Fibroblast of skin of scalp (primary cell): ENCODE measurements at places on chromosomes 11 and 22.

DNA sequence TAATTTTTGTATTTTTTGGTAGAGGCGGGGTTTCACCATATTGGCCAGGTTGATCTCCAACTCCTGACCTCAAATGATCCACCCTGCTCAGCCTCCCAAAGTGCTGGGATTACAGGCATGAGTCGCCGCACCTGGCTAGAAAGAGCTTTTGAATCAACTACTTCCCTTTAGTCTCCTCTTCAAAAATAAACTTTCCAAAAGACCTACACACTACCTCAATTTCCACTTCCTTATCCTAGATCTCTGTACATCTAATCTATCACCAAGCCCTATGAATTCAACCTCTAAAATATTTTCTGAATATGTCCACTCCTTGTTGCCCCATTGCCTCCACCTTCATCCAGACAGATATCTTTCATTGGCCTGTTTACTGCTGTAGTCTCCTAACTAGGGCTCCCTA lies 13.1 kb upstream of the DDX6 start:
- no peak for DNase-seq

DNA sequence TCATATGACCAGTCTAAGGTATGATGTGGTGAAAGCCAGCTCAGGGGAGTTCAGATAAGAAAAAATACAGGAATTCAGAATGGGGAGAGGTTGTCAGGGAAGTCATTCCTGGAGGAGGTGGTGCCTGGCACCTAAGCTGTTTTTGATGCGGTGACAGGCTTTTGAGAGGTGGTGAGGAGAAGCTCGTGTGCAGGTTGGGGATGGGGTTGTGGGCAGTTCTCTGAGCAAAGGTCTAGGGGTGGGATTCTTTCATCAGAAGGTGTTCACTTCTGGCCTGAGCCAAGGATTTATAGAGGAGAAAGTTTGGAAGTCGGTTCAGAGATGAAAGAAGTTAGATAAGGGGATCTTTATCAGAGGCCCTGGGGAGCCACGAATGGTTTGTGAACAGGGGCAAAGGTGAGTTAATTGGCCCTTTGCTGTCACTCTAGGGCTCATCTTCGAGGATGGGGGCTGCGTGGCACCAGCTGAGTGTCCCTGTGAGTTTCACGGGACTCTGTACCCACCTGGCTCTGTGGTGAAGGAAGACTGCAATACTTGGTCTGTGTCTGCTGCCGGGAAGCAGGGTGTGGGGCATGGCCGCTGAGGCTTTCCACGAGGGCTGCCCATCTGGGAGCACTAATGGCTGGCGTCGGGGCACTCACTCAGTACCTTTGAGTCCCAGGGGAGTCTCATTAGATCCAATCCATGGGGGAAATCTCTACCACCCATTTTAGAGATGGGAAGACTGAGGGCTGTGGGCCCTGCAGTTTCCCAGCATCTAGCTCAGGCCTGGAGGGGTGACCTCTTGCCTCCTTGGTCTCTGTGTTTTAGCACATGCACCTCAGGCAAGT lies 13.4 kb downstream of the OTOG start:
- no peak for DNase-seq

DNA sequence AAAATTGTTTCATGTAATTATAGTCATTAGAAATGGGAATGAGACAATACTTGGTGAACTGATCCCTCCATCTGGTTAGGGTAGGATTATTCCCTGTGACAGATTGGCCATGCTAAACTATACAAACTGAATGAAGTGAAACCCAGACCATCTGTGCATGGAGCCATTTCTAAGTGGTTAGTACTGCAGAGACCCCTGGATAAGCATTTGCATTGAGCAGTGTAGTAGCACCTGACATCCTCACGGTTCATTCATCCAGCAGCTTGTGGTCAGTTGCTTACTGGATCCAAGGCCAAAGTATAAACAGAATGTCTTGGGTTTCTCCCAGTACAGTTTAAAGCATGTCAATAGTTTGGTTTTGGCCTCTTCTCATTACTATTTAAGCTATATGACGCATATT lies 93.8 kb upstream of the ARHGAP42 start:
- no peak for DNase-seq

GRCh38 chr11:102046841-102047240 lies 396 bp upstream of the CFAP300 start:
- DNase-seq = no peak

- no peak for DNase-seq
Observed at GRCh38 chr11:111966678-111967077, 29.5 kb downstream of the DIXDC1 start.

- no peak for DNase-seq
Observed at GRCh38 chr11:294780-295179, 4.5 kb downstream of the IFITM5 start.

- no peak for DNase-seq
Observed at GRCh38 chr11:65126624-65127274, 4.6 kb downstream of the MRPL49 start.

- no peak for DNase-seq
Observed at GRCh38 chr11:64019106-64020037, 16.4 kb upstream of the FLRT1 start.

DNA sequence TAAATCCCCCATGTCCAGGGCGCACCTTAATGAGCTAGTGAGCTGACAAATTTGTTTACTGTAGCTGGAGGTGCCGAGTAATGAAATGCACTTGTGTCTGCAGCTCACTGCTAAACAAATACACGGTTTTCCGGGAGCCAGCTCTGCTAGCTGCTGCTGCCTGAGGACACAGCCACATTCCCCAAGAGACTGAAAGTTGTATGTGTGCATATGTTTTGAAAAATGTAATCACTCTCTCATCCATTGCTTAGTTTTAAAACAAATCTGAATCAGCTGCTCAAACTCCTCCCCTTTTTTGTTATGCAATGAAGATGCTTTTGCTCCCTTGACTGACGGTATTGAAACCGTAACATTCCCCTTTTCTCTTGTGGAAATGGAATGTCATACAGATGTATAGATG lies 62.4 kb upstream of the NNMT start:
- peak; percentile 17 for DNase-seq

DNA sequence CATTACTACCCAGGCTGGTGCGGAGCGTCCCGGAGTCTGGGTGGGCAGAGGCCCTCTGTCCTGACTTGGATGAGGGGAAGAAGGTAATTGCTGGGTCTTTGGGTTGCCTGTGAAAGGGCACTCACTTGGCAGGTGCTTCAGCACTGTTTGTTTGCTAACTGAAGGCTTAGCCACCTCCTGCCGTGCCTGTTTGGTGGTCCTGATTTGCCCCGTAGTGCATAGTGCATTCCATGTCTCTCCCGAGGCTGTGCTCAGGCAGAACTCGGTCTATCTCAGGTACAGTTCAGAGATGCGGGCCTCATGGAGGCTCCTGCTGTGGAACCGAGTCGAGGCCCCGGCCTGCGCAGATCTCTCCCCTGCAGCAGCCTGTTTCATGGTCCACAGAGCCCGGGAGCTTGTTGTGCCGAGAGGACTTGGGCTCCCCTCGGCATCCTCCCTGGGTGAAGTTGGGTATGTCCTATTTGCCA lies 146.2 kb downstream of the TBC1D22A start:
- no peak for DNase-seq

DNA sequence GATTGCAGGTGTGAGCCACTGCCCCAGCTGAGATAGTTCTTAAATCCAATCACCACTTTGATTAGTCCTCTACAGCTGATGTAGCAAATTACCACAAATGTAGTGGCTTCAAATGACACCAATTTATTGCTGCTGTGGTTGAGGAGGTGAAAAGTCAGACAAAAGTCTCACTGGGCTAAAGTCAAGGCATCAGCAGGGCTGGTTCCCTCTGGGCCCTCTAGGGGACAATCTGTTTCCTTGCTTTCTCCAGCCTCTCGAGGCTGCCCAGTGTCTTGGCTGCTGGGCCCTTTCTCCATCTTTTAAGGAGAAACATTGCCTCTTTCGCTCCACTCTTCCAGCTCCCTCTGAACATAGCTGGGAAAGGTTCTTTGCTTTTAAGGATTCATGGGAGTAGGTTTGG lies 50.5 kb upstream of the SHANK2 start:
- DNase-seq = no peak

GRCh38 chr11:124470561-124471227 lies 25.2 kb upstream of the OR8B8 start:
- DNase-seq = no peak

DNA sequence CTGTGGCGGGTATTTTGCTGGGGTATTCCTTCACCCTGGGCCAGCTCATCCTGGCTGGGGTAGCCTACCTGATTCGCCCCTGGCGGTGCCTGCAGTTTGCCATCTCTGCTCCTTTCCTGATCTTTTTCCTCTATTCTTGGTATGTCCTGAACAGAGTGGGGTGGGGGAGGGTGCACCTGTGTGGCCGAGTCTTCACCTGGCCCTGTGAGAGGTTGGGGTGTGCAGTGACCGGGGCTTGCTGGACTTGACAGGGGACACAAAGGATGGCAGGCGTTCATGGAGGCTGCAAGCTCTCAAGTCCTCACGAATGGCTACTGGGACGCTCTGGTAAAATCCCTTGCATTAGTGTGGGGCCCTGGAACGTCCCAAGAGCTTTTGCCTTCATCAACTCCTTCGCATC lies 39.3 kb downstream of the CAPN1 start:
- no peak for DNase-seq

- peak; percentile 56 for DNase-seq
Observed at GRCh38 chr11:47514825-47515647, 37.9 kb downstream of the CELF1 start.

DNA sequence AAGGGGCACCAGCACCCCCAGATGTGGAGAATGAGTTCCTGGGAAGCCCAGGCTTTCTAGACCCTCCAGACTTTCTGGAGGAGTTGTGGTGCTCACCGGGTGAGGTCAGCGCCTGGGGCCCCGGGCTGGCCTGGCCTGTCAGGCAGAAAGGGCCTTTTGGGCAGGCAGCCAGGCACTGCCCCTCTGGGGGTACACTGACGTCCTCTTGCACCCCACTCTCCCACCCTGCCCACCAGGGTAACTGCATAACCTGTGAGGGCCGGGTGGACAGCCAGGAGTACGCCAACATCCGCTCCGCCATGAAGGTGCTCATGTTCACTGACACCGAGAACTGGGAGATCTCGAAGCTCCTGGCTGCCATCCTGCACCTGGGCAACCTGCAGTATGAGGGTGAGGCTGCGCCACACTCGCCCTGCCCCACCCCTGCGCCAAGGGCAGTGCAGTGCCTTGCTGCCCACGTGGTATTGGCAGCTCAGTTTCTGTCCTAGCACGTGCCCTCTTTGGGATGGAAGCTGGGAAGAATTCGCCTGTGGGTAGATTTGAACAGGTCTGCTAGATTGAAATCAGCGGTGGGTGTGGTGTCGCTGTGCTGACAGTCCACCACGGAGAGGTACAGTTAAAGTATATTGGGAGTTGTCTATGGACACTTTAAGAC lies 30.1 kb downstream of the MYO7A start:
- no peak for DNase-seq

GRCh38 chr11:72038491-72038890 lies 39.8 kb downstream of the IL18BP start:
- peak; percentile 81 for DNase-seq

DNA sequence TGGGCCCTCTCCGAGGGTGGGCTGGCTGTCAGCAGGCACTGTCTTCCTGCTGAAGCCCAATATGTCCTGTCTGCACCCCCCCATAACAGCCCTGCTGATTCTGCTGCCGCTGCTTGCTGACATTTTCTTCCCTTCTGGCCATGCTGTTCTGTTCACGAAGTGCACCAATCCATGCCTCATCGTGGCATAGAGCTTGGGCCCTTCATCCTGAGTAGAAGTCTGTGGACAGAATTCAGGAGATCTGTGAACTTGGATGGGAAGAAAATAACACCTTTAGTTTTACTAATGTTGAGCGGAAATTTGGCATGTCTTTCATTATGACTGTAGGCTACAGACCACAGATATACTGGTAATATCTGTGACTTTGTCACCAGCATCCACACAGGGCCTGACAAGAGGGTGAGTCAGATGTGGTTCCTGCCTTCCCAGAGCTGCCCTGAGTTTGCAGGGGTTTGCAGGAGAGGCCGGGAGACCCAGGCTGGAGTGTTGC lies 14.1 kb upstream of the KIAA0930 start:
- DNase-seq = peak; percentile 34

GRCh38 chr11:120431633-120432032 lies 79.9 kb upstream of the GRIK4 start:
- peak; percentile 73 for DNase-seq

- peak; percentile 74 for DNase-seq
Observed at GRCh38 chr22:35552196-35552842, 11.7 kb downstream of the RASD2 start.

GRCh38 chr11:47506795-47507562 lies 46.0 kb downstream of the CELF1 start:
- DNase-seq = no peak

DNA sequence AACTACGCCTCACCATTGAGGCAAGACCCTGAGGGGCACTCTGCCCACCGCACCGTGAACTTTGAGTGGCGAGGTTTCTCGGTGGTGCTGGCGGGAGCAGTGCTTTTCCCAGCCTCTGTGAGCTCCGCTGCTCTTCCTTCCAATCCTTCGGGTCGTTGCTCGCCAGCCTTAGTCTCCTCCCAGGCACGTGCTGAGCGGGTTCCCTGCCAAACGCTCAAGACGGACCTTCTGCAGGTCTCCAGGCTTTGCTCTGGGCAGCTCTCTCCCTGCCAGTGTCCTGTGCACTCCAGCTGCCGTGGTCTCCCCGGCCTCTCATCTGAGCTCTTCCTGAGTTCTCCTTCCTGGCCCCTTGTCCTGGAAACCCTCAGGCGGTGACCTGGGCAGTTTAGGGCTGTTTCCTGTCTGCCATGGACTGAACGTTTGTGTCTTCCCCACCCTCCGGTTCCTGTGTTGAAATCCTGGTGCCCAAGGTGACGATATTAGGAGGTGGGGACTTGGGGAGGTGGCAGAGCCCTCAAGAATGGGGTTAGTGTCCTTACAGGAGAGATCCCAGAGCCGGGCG lies 11.2 kb upstream of the MUC6 start:
- no peak for DNase-seq

DNA sequence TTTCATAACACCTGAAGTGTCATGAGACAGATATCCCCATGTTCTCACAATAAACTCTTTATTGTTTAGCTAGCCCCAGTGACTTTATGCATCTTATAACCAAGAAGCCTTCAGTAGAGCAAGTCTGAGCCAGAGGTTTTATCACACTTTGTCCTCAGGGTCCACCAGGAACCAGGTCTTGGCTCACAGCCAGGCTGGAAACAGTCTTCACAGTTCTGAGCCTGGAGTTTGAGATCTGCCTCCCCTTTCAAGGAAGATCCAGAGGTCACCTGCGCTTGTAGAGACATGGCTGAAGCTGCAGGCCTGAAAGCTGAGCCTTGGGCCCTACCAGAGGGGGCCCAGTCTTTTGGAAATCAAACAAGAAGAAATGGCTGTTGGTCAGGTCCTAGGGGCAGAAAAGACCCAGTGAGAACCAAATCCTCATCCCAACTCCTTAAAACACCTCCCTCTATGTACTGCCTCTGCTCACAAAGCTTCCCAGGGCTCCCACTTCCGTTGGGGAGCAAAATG lies 3.5 kb downstream of the RRP8 start:
- DNase-seq = no peak

GRCh38 chr11:15969281-15969680 lies 387.1 kb downstream of the SOX6 start:
- peak; percentile 82 for DNase-seq

- no peak for DNase-seq
Observed at GRCh38 chr11:44778195-44779100, 51.7 kb downstream of the TSPAN18 start.

DNA sequence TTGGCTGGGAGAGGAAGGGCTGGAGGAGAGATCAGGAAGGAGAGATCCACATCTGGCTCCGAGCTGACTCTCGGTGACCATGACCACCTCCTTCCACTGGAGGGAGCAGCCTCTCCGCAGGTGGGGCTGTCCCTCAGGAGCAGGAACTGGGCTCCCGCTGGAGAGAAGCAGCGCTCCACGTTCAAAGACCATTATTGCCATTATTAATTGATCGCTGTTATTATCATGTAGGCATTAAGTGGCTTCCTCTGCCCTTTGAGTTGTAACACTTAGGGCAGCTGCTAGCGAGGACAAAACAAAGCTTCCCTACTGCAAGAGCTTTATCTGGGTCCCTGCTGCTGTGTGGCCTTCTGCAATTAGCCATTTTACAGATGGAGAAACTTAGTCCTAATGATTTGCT lies 251.9 kb downstream of the ST3GAL4 start:
- DNase-seq = peak; percentile 76
